ENCODE measurements at places on chromosomes 7 and 10. TPM values are rescaled to one million over a fixed set of nuclear protein-coding genes. Genes with fewer than 3 reads are reported as not detected.

- DNase-seq, result no peak
Measured at GRCh38 chr7:102942868-102943267, 30.1 kb downstream of the LRRC17 start.

- no peak for DNase-seq
Measured at GRCh38 chr7:53418834-53419482, 383.5 kb downstream of the POM121L12 start.

DNA sequence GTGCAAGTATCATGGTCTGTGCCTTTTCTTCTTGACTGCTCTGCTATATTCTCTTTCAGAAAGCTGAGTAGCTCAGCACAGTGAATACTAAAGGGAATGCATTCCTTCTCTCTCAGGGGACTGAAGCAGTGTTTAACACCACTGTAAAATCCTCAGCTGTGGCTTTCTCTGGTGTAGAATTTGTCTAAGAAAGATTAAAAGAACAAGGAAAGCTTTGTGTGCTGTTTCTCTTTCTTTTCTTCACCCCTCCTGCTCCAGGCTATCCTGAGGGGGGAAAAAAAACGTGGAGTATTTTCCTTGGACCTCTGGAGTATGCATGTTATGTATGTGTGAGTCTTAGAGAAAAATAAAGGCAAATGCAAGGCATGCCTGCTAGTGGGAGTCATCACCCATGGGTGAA, 383.9 kb downstream of the AUTS2 start:
- DNase-seq, result no peak

- peak; percentile 55 for DNase-seq
Measured at GRCh38 chr7:23020742-23021401, 6.9 kb upstream of the HYCC1 start.

- DNase-seq, result no peak
Measured at GRCh38 chr7:133783276-133783675, 343.9 kb upstream of the LRGUK start.

- no peak for DNase-seq
Measured at GRCh38 chr10:128008521-128009250, 101.8 kb downstream of the PTPRE start.

GRCh38 chr7:92121681-92122080, 12.6 kb downstream of the CYP51A1 start:
- DNase-seq, result no peak

DNA sequence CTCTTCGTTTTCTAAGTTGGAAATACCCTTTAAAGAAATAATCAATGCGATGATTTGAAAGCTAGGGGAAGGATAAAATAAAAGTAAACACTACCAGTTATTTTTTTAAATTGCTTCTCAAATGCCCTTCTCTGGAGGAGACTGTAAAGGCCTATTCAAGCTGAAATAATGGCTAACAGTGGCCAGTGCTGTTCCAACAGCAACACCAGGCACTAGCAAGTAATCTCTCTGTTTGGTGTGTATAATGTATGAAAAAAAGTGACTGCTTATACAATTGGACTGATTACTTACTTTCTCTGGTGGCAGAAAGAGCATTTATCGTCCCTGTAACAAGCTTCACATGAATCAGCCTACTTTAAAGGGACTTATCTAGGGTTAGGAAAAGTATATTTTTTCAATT, 102.7 kb downstream of the CSTF2T start:
- no peak for DNase-seq

DNA sequence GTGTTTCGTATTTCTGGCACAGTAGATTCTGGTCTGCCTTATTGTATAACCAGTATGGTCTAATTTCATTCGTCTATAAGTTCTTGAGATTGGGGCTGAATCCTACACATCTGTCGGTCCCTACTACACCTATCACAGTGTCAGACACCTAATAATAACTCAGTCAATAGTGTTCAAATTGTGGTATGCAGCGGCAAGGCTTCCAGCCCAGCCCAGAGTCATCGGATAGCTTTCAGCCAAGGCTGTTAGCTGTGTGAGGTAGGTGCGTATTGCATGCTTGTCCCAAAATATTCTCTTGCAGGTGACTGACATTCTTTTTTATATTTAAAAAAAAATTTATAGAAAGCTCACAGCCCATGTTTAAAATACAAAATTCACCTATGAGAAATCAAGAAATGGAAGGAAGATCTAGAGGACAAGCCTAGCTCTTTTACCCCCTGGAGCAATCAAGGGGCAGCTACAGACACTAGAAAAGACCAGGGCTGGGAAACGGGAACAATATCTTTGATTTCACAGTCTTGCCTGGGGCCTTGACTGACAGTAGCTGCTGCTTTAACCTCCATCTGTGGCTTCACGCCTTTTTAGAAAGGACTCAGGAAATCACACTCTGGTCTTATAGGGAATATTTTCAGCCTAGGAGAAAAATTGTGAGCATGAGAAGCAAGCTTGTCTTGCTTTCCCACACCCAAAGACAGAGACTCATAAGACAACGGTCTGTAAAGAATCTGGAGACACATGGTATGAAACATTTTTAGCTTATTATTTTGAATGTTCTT, 9.5 kb upstream of the ASB4 start:
- DNase-seq, result no peak

- DNase-seq, result no peak
Measured at GRCh38 chr7:12766416-12766815, 79.0 kb downstream of the ARL4A start.

GRCh38 chr7:4610768-4611467, 71.2 kb upstream of the FOXK1 start:
- peak; percentile 90 for DNase-seq

DNA sequence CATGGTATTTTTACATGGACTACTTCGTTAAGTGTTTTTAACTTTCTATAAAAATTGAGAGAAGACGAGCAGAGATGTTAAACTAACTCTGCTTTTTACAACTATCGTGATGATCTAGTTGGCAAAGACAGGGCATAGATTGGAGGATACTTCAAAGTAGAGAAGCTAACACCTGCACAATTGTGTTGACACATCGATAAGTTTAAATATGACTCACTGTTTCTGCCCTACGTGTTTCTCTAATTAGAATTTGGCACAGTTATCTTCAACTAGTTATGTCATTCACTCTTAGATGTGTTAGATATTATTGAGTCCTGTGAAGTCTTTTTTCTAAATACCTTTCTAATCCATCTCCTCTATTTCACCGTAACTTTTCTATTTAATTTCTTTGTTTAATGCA, 68.5 kb upstream of the FERD3L start:
- DNase-seq, result no peak

Gene FGFBP3
- 0.21 TPM for total RNA-seq

Gene TMEM273
- 5.2 TPM for total RNA-seq

Gene IDI1
- 76.1 TPM for total RNA-seq

Gene AS3MT
- not detected for total RNA-seq
